ENCODE measurements at places on chromosomes 4 and X.

- no peak for DNase-seq
Measured at GRCh38 chr4:19402581-19403065, 849.1 kb upstream of the SLIT2 start.

- no peak for DNase-seq
Measured at GRCh38 chr4:110514889-110515479, 39.0 kb downstream of the ENPEP start.

DNA sequence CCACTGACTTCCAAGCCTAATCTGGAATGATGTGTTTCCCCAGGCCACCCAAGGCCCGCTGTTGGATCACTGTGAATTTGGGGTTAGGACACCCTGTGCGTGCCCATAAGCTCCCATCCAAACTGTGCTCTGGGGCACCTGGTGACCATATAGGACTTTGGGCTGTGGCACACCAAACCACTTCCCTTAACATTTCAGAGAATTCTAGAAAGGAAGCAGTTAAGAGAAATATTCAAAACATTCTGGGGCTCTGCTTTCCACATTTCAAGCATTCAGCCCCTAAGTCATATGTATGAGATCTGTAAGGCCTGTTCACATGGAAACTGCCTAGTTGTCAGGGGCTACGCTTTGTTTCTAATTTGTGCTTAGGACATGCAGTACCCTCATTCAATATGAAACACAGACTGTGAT, 14.4 kb downstream of the VGLL1 start:
- no peak for DNase-seq

DNA sequence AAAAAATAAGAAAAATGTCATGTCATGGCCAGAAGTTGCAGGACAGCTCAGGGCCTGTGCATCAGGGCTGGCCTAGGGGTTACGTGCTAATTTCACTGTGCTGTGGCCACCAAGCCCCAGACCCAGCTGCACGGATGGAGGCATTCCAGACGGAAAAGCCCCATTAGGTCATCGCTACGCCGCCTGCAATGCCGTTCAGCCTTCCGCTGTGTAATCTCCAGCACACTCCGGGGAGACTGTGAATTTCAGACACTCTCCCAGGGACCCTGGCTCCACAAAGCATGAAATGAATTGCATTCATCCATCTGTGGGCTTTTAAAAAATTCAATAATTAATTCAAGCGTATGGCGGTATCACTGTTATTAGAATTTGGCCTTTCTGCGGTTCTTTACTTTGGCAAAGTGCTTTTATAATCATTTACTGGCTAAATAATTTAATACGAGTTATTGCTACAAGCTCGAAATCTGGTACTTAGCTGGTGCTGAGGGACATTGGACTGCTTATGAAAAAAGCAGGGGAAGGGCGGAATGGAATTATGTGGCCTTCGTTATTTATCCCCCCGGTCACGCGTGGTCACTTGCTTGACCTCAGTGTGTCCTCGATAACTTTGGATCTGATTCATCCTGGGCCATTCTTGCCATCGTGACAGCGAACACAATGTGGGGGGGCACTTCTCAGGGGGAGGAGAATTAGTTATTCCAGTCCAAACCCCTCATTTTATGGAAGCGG, 9.0 kb upstream of the NSG1 start:
- DNase-seq: no peak

DNA sequence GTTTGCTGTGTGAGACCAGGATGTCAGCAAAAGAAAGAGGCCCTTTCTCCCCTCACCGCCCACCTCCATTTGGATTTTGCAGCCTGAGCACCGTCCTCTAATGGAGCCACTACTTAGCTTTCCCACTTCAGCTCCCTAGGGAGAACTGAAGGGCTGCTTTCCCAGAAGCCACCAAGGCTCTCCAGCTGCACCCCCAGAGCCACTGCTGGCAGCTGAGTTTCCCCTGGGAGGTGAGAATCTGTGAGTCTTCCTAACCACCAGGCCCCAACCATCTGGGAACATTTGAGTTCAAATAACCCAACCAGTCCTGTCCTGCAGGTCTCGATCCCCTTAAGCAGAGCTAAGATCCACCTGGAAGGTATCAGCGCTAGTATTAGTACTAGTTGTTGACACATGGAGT, 173.1 kb upstream of the USP9X start:
- no peak for DNase-seq

- DNase-seq: no peak
Measured at GRCh38 chr4:89434364-89434988, 126.9 kb upstream of the GPRIN3 start.

DNA sequence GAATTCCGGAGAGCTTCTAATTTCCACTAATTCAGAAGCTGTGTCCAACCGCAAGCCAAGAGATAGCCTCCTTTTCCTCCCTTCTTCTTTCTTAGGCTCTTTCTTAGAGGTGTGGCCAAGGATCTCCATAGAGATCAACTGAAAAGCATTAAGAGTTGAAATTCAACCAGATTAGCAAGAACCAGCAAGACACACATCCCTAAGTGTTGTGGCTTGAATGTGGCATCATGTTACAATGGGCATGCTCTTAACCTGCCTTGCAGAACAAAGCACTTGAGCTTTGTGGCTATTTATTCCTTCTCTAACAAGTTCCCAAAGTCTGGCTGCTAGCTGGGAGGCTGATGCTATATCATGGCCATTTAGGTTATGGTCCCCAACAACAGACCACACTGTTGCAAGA, 10.4 kb downstream of the ANOS1 start:
- DNase-seq: no peak

GRCh38 chr4:100026066-100026465, 76.0 kb upstream of the H2AZ1 start:
- DNase-seq: no peak

DNA sequence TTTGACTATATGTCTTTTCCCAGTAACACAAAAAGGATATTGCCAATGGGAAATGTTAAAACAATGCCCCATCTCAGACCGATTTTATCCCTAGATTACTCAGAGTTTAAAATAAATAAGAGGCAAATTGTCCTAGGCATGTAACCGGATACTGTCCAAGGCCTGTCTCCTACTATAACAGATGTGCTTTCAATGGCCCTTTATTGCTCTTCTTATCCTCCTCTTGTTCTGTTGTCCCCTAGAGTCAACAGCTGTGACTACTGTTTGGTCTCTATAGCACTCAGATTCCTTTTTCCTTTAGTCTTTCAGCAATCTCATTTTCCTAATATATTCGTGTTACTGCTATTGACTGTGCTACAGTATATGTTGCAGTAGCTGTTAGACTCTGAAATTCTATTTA, 66.8 kb upstream of the PLS3 start:
- DNase-seq: no peak

DNA sequence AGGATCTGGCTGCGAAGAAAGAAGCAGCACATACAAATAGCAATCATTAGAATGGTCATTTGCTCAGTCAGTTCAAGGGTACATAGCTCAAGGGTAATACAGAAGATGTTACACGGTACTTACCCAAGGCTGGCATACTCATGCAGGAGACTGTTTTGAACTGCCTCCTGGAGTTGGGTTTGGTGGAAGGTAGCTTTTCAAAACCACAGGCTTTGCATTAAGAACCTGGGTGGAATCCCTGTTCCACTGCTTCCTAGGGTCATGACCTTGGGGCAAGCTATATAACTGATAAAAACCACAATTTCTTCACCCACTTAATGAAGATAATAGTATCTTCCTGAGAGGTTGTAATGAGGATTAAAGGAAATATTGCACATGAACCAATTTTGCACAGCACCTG, 36.5 kb downstream of the TBC1D9 start:
- no peak for DNase-seq

- DNase-seq: no peak
Measured at GRCh38 chr4:80202741-80203553, 5.6 kb downstream of the PRDM8 start.

GRCh38 chrX:123773258-123773988, 40.6 kb upstream of the THOC2 start:
- no peak for DNase-seq

DNA sequence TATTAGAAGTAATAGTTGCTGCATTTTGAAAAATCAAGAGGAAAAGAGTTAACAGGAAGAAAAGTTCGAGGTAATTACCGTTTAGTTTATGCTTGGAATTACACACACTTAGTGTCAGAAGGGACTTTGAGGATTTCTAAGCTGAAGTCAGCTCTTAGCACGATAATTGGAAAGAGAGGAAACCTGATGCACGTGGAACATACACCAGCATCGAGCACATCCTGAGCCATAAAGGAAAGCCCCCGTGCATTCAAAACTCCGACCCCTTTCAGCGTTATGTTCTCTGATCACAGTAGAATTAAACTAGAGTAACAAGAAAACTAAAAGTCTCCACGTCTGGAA, 400 bp upstream of the PAQR3 start:
- no peak for DNase-seq

DNA sequence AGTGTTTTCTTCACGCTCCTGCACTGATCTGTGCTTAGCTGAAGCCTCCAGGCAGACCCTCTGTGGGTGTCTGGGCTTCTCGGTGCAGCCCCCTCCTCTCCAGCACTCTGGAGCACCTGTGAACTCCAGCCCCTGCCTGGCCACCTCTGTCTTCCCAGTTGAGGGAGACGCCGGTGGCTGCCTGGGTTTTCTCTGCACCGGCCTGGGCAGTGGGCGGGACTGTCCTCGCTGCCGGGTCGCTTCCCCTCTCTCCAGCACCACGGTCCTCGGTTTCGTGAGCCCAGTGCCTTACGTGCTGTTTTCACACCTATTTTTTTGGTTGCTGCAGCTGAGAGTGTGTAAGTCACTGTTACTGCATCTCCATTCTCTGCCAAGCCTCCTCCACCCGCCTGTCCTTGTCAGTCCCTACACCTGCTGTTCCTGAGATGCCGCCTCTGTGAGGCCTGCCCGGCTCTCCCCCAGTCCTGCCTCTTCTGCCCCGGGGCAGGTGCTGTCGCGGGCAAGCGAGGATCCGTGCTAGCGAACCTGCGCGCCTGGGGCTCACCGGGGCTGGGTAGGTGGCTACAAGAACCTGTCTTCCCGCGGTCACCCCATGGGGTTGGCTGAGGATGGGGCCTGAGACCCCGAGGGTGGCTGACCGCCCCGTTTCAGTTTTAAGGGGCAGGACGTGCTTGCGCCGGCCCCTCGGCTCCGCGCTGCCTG, 2.4 kb upstream of the FGFRL1 start:
- peak; percentile 18 for DNase-seq

- no peak for DNase-seq
Measured at GRCh38 chr4:26753187-26753586, 107.5 kb upstream of the STIM2 start.

DNA sequence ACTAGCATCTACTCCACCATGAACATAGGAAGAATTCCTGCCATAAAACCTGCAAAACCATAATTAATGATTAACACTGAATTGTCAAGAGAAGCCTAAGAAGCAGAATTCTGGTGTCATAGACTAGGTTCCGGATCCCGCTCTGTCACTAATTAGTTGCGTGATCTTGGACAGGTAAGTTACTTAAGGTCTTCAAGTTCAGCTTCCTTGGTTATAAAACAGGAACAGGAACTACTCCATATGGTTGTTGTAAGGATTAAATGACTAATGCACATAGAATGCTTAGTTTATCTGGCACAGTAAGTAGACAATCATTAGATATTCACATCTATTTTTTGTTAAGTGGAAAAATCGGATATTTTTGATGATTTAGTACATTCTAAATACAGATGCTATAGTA, 14.3 kb downstream of the G3BP2 start:
- DNase-seq: no peak

DNA sequence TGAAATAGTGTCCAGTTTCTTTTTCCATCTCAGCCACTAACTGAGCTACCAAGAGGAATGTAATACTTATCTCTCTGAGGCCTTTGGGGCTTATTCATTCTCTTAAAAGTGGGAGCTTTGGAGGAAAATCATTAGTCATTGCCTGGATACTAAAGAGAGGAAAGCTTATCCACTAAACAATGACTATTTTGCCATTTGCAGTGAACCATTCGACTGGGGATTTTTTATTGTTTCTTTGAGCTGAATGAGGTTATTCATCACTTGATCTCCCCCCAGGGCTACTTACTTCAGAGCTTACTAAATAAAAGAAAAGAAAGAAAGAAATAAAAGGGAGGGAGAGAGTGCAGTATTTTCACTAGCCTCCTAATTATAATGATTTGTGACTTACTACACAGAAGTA, 1329.5 kb upstream of the TENM3 start:
- DNase-seq: no peak

- no peak for DNase-seq
Measured at GRCh38 chr4:185002784-185003183, 15.5 kb upstream of the HELT start.

DNA sequence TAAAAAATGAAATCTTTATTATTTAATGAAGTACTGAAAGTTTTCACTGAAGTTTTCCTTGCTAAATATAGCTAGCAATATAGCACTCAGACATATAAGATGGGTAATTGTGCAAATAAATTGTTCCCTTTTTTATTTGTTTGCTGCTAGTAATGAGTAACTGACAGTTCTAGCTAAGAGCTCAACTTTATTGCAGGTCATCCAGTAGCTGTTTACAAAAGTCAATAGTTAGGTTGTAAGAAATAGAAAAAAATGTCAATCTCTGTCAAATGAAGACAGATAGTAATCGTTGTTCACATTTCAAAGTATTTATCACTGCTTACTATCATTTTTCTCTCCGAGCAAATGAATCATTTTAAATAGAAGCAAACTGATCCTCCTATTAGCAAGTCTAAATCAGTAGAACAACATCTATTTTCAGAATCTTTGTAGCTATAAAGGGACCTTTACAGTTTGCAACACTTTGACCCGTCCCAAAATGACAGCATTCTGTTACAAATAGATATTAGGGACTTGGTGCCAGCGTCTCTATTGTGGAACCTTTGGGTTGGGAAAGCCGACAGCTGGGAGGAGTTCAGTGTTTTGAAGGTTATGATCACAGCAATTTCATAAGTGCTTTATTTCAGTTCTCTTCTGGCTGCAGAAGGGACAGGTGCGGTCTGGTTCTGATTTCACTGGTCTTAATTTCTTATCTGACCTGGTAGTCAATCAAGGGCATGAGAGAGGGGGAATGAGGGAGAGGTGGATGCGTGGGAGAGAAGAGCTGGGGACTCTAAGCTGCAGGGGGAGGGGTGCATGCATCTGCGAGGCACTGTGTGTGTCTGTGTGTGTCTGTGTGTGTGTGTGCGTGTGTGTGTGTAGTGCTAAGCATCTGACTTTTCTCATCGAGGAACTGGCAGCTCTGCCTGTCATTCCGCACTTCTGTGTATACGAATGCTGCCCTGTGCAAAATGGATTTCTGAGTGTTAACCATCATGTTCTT, 227.9 kb upstream of the PITX2 start:
- DNase-seq: no peak

DNA sequence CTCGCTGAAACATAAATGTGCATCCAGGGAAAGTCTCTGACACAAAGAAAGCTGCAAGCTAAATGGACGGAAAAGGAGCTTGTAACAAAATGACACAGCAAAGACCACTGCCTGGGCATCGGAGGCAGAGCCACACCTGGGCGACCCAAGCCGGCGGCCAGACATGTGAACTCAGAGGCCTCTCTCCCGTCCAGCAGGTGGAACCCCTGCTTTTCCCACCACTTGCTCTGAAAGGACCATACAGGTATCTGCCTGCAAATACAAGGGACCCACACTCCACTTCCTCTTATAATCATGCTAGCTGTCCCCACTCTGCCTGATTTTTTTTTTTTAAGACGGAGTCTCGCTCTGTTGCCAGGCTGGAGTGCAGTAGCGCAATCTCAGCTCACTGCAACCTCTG, 12.0 kb downstream of the CPLX1 start:
- no peak for DNase-seq

Measured in stimulated activated CD4-positive, alpha-beta T cell treated with anti-CD3 and anti-CD28 coated beads, Interleukin-15, amount 100 ng/mL, for 1 hour (primary cell).